ENCODE measurements at places on chromosomes 5 and 9.

GRCh38 chr9:69744688-69745380 is 15.0 kb downstream of the PTAR1 start:
- no peak for DNase-seq

DNA sequence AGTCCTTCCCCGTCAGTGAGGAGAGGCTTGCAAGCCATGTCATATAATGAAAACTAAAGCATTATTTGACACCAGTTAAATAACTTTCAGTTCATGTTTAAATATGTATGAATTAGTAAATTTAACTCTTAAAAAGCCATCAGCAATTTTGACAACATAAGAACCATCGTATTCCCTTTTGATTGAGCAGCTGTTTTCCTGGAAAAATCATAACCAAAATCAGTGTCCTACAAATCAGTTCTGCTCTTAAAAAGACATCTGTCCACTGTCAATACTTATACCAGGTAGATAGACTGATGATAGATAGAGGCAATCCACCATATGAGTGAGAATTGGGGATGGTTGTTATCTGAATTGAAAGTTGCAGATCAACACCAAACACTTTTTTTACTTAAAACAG is 2.3 kb downstream of the DIRAS2 start:
- DNase-seq, result no peak

DNA sequence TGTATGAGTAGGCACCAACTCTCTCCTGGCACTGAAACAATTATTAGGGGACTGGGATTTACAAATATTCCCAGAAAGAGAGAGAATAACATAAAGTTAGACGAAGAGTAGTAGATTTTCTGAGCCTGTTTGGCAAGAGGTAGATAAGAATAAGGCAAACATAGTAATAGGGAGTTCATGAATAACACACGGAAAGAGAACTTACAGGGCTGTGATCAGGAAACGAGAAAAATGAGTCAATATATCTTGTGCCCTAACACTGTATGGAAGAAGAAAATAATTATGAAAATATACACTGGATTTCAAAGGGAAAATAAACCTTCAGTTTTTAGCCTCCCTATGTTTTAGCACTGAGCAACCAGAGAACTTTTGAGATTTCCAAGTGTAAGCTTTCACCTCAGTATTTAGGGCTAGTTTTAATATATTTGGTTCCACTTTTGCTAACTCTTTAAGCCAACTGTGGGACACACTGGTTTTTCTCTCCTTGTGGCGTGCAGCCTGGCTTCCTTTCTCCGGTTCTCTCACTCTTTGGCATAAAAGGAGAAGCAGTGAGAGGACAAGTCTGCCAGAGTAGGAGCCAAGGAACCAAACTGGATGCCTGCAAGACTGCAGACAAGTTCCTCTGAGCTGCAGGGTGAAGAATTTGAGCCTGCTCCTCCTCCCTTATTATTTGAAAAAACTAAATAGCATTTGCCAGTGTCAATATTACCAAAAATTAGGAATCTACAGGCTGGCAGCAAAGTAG is 6.6 kb upstream of the KCNN2 start:
- no peak for DNase-seq

- no peak for DNase-seq
Measured at GRCh38 chr9:123345567-123345955, 10.4 kb upstream of the CRB2 start.

- DNase-seq, result peak; percentile 19
Measured at GRCh38 chr5:157354800-157355199, 88.9 kb downstream of the CYFIP2 start.

GRCh38 chr9:88007291-88007650 is 32.9 kb upstream of the CDK20 start:
- no peak for DNase-seq

GRCh38 chr9:112705768-112706427 is 12.0 kb downstream of the INIP start:
- DNase-seq, result no peak

DNA sequence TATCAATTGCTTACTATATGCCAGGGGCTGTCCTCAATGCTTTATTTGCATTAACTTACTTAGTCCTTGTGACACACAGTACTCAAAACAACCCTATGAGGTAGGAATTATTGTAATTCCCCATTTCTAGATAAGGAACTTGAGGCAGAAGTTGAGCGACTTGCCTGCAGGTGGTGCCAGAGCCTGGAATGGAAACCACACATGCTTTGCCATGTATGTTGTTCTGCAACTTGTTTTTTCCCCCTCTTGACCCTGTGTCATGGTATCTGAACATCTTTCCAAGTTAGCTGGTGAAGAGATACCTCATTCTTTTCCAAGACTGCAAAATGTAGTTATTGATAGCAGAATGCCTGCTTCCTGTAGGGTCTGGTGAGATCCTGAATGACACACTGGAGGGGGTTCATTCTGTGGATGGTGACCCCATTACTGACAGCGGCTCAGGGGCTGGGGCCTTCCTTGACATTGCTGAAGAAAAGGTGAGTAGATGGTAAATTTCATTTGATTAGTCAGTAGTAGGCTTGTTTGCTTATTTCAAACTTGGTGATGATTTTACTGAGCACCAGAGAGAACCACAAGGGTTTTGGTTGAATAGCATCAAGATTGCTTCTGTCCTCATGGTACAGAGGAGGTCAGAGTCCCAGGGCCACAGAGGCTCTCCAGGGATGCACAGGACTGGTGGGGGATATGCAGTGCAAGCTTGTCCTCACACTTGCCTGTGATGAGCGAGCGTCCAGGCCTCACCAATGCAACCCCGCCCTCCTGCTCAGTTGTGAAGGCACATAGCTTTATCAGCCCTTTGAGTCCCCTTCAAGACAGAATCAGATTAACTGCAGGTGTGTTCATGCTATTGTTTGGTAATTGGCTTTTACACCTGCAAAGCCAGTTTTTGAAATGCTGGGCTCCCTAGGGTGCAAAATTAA is 57.0 kb downstream of the COL15A1 start:
- peak; percentile 46 for DNase-seq

DNA sequence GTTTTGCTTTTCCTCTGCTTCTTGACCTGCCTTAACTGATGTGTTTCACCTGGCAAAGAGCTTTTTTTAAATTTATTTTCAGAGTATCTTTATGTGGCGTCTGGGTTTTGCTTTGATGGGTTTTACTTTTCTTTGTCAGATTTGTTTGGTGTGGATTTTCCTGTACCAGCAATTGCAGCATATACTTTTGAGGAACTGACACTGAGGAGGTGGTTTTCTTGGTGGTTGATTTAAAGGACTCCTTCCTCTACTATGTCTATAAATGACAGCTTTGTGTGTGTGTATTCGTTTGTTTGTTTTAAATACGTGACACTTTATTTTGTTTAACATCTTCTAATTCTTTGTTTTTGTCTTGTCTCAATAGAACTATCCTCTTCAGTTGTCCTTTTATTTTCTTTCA is 1071.9 kb upstream of the ARRDC3 start:
- DNase-seq, result no peak

DNA sequence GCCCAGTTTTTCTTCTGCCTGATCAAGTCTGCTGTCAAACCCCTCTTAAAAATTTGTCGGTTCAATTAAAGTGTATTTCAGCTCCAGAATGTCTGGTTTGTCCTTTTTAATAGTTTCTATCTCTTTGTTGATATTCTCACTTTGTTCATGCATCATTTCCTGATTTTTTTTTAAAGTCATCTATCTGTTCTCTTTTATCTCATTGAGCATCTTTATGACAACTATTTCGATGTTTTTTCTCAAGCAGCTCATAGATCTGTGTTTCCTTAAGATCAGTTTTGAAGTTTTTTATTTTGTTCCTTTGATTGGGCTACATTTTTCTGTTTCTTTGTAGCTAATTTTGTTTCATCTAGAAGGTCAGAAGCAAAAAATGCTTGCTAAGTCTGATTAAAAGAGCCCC is 53.7 kb downstream of the FGD3 start:
- DNase-seq, result no peak

DNA sequence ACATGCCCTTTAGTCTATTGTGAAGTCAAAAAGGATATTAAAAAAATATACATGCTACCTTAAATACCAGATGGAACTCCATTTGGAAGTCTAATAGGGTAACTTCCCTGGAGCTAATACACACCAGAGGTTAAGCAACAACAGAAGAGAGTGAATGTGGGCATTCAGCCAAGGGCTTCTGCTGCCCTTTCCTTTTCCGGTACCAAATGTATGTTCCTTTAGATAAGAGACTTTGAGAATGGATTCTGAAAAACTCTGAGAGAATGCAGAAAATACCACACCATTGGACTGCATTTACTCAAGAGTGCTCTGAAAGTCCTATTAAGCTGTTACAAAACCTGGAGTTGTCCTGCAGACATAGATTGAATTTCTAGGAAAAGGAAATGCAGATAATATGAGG is 23.8 kb upstream of the TRPM3 start:
- no peak for DNase-seq

- no peak for DNase-seq
Measured at GRCh38 chr5:74182603-74183002, 457.9 kb downstream of the ENC1 start.

DNA sequence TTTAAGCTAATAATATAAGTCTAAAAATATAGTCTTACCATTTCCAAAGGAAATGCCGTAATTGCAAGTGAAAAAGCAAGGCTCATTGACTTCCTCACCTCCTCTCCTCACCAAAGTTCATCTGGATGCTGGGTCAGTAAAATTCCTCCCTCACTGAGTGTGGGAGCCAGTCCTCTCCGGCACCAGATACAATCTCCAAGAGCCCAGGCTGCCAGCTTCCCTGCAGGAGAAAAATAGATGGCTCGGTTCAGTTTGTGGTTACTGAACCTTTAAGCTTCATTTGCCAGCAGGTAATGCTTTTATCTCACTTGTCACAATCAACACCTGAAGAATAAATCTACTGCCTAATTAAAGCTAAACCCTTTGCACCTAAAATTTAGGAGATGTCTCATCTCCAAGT is 115.3 kb upstream of the VLDLR start:
- no peak for DNase-seq

- DNase-seq, result no peak
Measured at GRCh38 chr5:103260951-103261350, 2.4 kb downstream of the MACIR start.

GRCh38 chr5:158390577-158390976 is 531.6 kb upstream of the CLINT1 start:
- DNase-seq, result no peak

- DNase-seq, result no peak
Measured at GRCh38 chr5:6487081-6487480, 38.4 kb downstream of the UBE2QL1 start.

GRCh38 chr9:126028746-126029145 is 281.6 kb downstream of the PBX3 start:
- no peak for DNase-seq

DNA sequence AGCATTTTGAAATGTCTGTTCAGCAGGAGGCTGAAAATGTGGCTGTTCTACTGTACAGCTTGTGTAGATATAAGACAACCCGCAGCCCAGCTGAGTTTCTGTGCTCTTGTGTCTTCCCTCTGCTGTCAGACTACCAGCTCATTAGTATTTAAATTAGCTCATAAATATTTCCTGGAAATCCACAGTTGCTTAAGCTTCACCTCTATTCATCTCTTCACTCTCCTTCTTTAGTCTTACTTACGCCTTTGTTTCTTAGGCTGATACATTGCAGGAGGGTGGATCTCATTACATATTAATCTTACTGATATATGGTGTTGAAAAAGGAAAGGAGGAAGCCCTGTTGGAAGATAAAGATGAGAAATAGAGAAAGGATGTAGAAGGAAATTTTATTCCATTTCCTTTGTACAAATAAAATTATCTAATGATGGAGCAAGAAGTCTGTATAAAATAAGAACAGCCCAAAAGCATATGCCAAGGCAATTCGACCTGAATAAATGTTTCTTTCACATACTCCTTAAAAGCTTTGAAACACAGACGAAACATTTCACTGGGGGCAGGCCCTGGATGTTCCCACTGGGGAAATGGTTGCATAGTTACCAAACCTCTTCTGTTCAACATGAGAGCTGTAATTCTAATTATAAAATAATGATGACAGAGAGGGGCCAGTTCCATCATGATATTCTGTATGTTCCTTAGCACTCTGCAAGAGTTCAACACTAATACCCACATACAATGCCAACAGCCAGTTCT is 111.8 kb upstream of the APC start:
- no peak for DNase-seq

- no peak for DNase-seq
Measured at GRCh38 chr5:73816656-73817420, 190.8 kb downstream of the ARHGEF28 start.

DNA sequence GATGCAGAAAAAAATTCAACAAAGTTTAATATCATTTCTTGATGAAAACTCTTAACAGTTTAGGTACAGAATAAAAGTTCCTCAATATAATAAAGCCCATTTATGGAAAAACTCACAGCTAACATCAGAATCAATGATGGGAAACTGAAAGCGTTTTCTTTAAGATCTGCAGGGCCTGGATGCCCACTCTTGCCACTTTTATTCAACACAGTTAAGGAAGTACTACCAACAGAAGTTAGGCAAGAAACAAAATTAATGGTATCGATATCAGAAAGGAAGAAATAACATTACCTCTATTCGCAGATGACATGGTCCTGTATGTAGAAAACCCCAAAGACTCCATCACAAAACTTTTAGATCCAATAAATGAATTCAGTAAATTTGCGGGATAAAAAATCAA is 542.4 kb upstream of the RGMB start:
- DNase-seq, result no peak

DNA sequence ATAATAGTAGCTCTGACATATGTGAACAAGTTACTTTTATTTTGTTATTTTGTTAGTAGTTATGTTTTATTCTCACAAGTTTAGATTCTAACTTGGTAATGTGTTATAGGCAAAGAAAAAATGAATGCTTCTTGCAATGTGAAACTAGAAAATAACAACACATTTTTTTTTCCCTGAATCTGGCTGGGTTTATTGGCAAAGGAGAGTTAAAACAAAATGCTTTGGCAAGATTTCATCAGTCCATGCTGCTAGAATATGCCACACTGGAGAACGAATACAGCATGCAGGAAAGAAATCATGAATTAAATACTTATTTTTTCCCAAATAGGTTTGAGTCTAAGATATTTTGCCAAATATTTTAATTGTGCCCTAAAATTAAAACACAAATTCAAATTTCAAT is 1048.1 kb upstream of the ACO1 start:
- DNase-seq, result no peak

- DNase-seq, result no peak
Measured at GRCh38 chr9:71990466-71990865, 69.9 kb downstream of the C9orf57 start.

DNA sequence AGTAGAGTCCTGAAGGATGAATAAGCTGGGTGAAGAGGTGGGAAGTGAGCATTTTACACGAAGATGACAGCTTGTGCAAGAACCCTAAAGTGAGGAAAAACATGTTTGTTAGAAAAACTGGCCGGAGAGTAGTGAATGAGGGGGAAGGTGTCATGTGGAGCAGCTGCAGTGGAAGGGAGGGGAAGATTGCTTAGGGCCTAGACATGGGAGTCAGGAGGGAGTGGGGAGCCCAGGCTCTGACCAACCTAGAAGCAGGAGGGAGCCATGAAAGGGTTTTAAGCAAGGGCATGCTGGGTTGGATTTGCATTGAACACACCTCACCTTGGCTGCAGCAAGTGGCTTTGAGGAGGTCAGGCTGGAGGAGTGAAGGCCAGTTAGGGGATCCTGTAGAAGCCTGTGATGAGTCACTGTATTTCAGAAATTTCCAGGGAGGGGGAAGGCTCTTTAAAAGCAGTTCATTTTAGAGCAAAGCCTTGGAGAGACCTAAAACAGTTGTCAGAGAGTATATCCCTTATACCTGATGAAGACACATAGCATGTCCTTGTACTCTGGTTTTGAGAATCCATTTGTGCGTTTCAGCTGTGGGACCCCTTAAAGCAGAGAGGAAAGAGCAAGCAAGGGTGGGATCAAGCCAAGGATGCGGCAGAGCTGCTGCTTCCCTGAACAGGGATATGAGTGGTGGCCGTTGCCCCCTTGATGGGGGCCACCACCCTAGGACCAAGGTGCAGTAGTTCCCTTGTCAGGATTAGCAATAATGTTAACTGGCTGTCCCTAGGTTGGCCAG is 45.4 kb downstream of the ANGPTL2 start:
- DNase-seq, result no peak

GRCh38 chr9:113187929-113188595 is 33.0 kb downstream of the FKBP15 start:
- peak; percentile 62 for DNase-seq
